Stromal cell of bone marrow (primary cell): ENCODE measurements at places on chromosomes 5 and 9.
A peak's percentile ranks its signal among the peaks of the same experiment; 100 is the strongest.

- DNase-seq: peak; percentile 90
These were observed 182.8 kb upstream of the TARS1 start for GRCh38 chr5:33257807-33258429.

- DNase-seq: no peak
These were observed 145.3 kb downstream of the TTLL11 start for GRCh38 chr9:121947775-121948174.

DNA sequence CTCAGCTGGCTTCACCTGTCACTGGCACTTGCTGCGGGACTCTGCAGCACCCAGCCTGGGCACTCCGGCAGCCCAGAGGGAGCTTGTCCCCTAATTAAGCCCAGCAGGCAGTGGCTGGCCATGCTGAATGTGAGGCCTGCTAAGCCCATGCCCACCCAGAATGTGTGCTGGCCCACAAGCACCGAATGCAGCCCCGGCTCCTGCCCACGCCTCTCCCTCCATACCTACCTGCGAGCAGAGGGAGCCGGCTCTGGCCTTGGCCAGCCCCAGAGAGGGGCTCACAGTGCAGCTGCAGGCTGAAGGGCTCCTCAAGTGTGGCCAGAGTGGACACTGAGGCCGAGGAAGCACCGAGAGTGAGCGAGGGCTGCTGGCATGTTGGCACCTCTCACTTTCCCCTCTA, 32.4 kb upstream of the SUB1 start:
- no peak for DNase-seq

- no peak for DNase-seq
These were observed 100.0 kb upstream of the CXCL14 start for GRCh38 chr5:135678640-135679268.

DNA sequence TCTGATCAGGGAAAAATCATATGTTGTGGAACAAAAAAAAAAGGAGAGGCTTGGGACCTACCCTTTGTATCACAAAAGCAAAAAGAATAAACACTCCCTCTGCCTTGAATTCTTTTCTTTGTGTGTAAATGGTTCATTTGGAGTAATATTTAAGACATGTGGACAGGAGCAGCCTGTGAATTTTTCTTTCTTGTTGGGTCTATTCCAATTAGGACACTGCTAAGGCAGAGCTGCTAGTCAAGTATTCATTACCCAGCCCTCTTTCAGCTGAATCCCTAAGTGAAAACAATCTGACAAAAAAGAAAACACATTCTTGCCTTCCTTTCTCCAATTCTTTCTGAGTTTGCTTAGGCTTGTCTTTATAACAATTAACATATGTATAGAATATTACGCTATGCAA, 330.0 kb downstream of the EBF1 start:
- no peak for DNase-seq

- DNase-seq: peak; percentile 41
These were observed 356.2 kb upstream of the NUDT12 start for GRCh38 chr5:103918668-103919367.

GRCh38 chr5:117776977-117777376, 1202.4 kb upstream of the SEMA6A start:
- DNase-seq: no peak

GRCh38 chr9:134357631-134358025, 31.4 kb downstream of the RXRA start:
- no peak for DNase-seq

DNA sequence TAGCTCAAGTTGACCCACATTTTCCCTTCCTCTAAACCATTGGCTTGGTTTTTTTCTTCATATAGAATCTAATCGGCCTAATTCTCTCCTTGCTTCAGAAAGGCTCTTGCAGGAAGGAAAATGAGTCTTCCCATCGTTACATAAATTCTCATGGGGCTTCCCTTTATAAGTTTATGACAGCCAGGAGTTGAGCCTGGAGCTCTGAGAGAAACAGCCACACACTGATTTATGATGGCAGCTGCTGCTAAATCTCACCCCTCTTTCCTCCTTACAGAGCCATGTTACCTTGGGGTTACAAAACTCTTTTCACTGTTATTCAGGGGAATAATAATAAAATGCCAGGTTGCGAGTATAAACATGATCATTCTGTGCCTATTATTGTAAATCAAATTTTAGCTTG, 5.2 kb upstream of the RNF14 start:
- no peak for DNase-seq

- DNase-seq: peak; percentile 96
These were observed 12.7 kb downstream of the DUSP1 start for GRCh38 chr5:172758077-172758833.

GRCh38 chr9:135030566-135031226, 56.8 kb upstream of the OLFM1 start:
- DNase-seq: no peak

DNA sequence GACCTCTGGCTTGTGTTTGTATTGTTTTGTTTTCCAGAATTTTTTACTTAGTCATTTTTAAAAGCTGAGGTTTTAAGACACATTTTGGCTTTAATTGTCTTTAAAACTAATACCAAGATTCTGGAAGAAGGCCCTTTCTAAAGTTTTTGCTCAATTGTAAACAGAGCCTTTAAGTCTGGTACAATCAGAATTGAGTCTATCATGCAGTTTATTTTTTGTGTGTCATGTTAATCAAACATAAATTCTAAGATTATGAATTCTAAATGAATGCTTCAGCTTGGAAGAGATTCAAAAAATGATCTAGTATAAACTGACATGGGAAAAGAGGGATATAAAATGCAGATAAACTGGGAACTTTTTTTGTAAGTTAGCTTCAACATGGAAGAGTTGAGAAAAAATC, 882.7 kb downstream of the TLE1 start:
- no peak for DNase-seq

DNA sequence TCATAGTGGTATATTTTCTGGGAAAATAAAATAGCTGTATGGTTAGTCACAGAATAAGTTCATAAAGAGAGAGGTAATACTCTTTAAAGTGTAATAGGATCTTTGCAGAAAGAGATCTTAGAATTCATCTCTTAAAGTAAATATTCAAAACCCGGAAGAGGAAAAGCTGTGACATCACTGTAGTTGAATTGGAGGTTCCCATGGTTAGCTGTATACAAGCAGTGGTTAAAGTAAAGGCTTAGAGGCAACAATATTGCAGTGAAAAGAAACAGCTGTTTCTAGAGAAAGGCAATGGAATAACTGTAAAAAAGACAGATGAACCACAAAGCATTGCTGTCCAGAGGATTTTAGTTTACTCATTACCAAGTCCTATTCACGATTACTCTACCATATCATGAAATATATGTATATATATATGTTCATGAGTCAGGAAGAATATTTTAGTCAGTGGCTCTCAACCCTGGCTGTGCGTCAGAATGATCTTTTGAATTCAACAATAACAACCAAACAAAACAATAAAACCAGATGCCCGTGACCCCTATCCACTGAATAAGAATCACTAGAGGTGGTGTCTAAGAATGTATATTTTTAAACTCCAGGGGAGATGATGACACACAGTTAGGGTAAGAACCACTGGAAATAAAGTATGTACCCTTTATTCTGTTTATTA, 4.7 kb downstream of the ERCC6L2 start:
- DNase-seq: peak; percentile 12

GRCh38 chr9:112439171-112439570, 47.5 kb upstream of the KIAA1958 start:
- no peak for DNase-seq

DNA sequence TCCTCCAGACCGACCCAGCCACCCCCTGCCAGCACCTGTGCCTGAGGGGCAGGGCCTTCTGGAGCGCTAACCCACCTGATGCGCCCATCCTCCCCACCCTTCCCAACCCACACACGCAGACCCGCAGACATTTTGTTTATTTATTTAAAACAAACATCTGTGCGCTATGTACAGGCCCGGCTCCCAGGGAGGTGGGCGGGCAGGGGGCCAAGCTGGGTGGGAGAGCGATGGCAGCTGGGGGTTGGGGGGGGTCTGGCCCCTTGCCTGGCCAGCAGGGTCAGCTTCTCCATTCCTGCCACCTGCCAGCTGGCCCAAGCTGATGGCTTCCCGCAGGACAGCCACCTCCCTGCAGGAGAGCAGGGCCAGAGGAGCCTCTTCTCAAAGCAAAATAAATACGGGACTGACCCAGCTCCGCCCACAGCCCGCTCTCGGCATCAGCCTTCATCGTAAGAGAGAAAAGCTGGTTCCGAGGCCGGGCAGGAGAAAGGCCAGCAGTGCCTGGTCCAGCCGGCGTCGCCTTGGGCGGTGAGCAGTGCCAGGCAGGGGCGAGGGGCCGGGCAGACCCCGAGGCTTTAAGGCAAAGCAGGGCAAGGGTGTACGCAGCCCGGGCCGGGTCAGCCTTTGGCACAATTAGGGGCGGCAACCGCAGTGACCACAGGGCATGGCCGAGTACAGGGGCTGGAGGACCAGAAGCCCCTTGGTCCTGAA, 10.9 kb upstream of the CLIC3 start:
- DNase-seq: no peak

DNA sequence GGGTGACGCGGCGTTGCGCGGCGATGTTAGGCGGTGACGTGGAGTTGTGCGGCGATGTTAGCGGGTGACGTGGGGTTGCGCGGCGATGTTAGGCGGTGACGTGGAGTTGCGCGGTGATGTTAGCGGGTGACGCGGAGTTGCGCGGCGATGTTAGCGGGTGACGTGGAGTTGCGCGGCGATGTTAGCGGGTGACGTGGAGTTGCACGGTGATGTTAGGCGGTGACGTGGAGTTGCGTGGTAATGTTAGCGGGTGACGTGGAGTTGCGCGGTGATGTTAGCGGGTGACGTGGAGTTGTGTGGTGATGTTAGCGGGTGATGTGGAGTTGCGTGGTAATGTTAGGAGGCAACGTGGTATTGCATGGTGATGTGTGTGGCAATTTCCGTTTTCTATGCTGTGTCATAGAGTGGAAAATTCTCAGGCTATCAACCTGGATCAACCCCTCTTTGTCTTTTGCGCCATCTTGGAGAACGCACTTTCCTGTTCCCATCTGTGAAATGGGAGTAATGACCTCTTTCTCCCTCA, 76.0 kb downstream of the ANKRD33B start:
- DNase-seq: no peak

- DNase-seq: no peak
These were observed 74.6 kb downstream of the RETREG1 start for GRCh38 chr5:16542236-16542635.

DNA sequence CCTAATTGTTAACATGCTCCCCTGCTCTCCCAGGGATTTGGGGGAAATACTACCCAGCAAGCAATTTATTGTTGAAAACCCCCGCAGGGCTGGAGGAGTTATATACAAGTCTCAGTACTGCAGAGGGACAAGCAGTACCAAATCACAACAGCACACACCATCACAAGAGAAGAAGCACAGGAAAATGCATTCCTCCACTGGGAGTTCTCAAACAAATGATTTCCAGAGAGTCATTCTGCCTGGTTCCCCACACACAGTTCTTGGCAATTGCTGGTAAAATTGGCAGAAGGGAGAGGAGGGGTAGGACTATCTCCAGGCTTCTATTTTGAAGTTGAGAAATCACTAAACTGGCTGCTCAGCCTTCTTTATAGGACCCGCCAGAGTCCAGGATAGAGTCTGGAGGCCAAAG, 16.8 kb downstream of the SIL1 start:
- DNase-seq: peak; percentile 52

DNA sequence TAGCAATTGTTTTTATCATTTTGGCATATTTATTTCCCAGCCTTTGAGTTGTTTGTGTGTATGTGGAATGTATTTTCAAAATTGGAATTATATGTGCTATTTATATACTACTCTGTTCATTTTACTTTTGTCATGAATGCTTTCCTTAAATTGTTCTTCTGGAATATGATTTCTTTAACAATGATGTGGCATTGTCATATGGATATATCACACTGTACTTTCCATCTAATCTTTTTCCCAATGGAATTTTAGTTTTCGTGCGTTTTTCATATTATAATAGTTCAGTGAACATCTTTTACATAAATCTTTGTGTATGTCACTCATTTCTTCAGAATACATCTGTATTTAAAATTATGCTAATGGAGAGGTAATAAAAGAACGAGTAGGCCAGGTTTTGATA, 980.1 kb upstream of the WWC1 start:
- DNase-seq: no peak

GRCh38 chr5:41176952-41177351, 36.4 kb downstream of the C6 start:
- DNase-seq: peak; percentile 13

GRCh38 chr5:154138701-154139100, 51.8 kb upstream of the GALNT10 start:
- DNase-seq: peak; percentile 40
